ENCODE measurements at places on chromosomes 5 and 9.

DNA sequence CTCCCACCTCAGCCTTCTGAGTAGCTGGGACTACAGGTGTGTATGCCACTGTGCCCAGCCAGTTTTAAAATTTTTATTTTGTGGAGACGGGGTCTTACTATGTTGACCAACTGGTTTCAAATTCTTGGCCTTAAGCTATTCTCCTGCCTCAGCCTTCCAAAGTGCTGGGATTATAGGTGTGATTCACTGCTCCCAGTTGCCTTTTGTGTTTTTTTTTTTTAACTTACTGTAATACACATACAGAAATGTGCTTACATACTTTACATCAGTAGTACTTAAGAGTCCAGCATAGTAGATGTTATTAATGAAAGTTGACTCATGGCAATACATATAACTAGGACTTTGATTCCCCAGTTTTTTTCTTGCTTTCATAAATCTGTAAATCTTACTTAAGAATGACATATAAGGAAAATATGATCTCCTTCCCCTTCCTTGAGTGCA, 4.7 kb downstream of the MAN2A1 start:
- DNase-seq = peak; percentile 46

DNA sequence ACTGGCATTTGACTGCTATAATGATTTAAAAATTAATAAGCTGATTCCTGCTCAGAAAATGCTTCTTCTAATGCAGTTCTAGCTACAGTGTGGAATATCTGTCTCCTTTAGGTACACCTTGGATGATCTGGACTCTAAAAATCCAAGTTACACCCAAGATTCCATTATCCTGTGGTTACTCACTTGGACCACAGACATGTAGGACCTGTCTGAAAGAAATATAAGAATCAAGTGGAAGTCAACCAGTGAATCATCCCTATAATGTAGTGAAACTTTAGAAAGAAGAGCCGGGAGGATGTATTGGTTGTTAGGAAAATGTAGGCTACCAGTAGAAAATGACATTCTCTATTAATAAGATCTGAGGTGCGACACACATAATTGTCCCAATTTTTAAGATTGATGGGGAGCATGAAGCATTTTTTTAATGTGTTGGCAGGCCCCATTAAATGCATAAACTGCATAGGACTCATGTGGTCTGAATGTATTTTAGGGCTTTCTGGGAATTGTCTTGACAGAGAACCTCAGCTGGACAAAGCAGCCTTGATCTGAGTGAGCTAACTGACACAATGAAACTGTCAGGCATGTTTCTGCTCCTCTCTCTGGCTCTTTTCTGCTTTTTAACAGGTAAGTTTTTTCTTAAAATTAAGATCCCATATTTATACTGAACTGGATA, at the start of gene SPINK6:
SPINK6 (plus strand) TSS at position 512 of the 673 bp plus-strand sequence; CDS start at position 567, 55 bp downstream.
- no peak for DNase-seq

GRCh38 chr5:98963019-98963418, 34.2 kb upstream of the CHD1 start:
- no peak for DNase-seq

DNA sequence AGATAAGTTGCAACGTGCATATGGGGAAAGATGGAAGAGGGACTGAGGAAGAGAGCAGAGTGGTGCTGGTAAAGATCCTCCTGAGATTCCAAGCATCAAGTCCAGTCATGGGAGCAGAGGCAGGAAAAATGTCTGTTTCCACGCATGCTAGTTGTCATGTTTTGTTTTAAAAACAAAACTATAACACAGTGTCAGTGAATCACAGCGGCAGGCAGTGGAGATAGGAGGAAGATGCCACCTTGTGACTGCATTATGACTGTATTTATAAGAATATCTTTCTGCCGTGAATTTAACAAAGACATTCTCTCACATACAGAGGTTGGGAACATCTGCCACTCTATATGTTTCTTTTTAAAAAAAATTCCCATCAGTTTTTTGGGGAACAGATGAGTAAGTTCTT, 3.7 kb upstream of the SVEP1 start:
- DNase-seq = peak; percentile 66
